ENCODE measurements at places on chromosomes 1 and 21.

DNA sequence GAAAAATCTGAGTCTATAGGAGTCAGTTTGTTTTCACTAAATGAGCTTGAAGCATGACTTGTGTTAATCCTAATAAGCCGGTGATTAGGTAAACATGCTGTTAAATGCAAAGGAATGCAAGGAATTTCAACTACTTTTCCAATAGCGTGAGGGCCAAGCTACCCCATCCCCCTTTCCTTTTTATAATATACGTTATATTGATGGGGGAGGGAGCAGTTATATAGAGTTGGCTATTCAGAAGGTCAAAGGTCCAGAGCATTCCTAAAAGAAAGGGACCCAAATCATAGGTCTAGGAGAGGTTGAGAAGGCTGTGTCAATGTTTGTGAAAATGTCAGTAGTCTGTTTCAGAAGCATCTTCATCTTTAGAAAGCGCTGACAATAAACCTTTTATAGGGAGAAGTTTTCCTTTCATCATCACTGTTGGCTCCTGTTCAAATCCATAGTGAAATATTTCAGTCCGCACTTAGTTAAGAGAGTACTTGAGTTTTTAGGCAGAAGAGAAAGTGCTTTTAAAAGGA lies 3.8 kb downstream of the CCN1 start:
- DNase-seq = no peak

- DNase-seq = no peak
Measured at GRCh38 chr1:85344256-85344694, 67.8 kb upstream of the BCL10 start.

GRCh38 chr1:111959436-111959835 lies 30.0 kb downstream of the KCND3 start:
- no peak for DNase-seq

DNA sequence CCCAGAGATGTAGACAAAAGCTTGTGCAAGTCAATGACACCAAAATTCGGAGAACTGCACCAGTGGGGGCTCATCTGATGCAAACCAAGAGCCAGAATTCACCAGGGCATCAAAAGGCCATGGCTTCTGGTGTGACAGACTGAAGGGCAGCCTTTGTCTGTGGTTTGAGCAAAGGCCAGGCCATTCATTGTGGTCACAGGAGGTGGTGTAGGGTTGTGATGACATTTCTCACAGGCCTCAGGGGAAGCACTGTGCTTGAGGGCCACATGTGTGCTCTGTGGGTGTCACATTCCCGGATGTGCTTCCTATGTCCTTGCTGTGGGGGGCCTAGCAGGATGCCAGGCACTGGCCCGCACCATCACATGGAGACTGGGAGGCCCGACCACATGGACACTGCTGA lies 22.5 kb upstream of the KCNE1 start:
- DNase-seq = no peak
